ENCODE measurements at places on chromosomes 11 and 22.
A peak's percentile ranks its signal among the peaks of the same experiment; 100 is the strongest.

DNA sequence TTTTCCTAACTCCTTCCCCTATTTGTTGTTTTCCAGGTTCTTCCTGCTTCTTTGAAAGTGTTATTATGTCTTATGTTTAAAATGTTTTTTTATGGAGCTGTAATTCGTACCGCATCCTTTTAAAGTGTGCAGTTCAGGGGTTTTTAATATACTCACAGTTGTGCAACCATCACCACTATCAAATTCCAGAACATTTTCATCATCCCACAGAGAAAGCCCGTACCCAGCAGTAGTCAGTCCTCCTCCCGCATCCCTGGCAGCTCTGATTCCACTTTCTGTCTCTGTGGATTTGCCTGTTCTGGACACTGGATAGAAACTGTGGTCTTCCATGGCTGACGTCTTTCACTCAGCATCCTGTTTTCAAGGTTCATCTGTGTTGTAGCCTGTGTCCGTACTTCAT is 73.7 kb downstream of the JAM3 start:
- no peak for DNase-seq

DNA sequence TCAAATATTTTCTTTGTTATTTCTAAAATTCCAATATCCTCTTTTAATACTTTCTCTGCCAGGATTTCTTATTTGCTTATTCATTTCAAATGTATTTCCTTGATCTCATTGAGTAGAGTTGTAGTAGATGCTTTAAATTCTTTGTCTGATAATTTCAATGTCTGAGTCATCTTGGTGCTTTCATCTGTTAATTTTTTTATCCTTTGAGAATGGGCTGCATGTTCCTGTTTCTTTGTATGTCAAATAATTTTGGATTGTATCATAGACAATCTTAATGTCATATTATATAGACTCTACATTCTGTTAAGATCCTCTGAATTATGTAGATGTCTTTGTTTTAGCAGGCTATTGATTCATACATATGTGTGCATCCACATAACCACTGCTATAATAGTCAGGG is 57.5 kb downstream of the MYEOV start:
- no peak for DNase-seq

- DNase-seq, result no peak
These were observed 71.8 kb downstream of the TENM4 start for GRCh38 chr11:79369055-79369454.

DNA sequence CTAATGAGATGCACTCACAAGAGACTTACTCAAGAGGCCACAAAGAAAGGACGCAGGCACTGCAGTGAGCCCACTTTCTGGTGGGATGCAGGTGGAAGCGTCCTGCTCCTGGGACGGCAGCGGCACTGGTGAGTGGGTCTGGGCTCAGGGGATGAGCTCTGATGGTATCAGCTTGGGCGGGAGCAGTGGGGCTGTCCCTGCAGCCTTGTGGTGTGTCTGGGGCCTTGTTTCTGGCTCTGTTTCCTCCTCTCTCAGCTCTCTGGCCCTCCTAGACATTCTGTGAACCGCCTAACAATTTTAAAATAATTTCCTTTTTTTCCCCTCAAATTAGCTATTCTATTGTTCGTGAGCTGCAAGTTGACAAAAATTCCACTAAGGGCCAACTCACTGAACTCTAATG is 8.8 kb upstream of the ST14 start:
- no peak for DNase-seq

DNA sequence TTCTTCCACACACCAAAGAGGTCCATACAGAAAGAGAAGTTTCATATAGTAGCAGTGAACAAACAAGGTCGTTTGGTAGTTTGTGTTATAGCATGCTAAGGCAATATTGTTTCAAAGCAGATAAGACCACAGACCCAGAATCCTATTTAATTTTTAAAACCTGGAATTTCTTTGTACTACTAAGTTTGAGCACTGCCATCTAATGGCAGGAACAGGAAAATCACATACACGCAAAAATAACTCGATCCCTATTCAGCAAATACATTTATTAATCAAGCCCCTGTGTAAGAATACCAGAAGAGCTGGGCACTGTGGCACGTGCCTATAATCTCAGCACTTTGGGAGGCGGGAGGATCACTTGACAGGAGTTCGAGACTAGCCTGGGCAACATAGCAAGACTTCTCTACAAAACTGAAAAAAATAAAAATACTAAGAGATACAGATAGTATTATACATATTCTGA is 2.9 kb upstream of the BTBD10 start:
- DNase-seq, result peak; percentile 17

- peak; percentile 72 for DNase-seq
These were observed 36.1 kb downstream of the LIMK2 start for GRCh38 chr22:31248138-31248745.

- no peak for DNase-seq
These were observed 1.6 kb upstream of the DDX10 start for GRCh38 chr11:108663154-108663877.

DNA sequence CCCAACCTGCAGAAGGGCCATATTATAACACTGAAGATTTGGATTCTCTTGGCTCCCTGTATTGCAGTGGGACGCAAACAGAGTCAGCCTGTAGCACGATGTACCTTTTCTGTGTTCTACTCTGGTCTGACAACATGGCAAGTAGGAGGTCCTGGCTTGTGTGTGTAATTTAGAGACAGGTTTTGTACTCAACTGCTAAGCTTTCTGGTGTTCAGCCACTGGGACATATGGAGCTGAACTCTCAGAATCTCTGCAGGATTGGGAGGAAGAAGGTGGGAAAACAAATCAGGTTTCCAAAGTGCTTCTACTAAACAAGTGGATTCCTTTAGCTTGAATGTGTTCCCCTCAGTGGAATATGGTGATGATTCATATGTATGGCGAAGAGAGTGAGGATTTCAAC is 192.5 kb upstream of the MTMR2 start:
- DNase-seq, result no peak

Data from bone marrow (tissue), 2 donors.